ENCODE measurements at places on chromosomes 2 and 18.

DNA sequence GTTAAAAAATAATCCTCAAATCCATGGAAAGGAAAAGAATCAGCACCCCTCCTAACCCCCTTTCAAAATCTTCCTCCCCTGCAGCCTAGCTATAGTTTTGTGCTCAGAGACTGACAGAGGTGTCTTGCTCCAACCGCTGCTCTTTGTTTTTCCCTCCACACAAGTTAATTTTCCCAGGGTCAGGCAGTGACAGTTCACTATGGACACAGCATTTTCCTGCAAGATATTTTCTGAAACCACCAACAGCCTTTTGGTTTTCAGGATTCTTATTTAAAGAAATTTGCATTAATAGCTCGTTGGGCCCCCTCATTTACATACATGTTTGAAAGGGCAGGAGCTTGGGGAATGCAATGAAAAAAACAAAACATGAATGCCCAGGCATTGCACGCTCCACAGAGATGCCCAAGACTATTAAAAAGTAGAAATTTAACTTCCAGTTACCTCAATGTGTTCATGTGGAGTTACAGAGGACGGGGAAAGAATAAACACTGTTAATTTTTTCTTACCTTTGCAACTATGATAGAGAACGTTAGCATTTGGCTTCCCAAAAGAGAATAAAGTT lies 71.4 kb upstream of the CXCR4 start:
- DNase-seq: no peak

DNA sequence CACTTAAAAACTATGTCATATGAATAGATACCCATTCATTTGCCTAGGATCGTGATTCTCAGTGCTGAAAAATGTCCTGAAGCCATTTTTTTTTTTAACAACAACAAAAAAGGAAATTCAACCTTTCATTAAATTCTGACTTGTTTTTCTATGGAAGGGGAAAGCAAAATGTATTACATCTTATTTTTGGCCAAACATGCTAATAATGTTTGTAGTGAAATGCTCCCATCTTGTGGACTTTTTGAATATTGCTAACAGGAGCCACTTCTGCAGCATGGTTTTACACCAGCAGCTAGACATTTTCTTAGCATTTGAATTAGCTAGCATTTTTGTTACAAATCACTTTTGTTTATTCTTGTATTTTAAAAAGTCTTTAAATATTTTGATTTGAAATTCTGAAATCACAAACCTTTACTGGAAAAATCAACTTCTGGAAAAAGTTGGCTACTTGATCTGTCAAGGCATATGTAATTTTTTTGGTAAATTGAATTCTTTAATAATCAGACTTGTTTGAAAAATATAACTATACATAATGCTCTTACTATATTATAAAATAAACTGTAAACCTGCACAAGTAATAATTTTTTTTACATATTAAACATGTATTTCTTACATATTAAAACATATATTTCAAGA lies 75.8 kb downstream of the KIDINS220 start:
- no peak for DNase-seq

DNA sequence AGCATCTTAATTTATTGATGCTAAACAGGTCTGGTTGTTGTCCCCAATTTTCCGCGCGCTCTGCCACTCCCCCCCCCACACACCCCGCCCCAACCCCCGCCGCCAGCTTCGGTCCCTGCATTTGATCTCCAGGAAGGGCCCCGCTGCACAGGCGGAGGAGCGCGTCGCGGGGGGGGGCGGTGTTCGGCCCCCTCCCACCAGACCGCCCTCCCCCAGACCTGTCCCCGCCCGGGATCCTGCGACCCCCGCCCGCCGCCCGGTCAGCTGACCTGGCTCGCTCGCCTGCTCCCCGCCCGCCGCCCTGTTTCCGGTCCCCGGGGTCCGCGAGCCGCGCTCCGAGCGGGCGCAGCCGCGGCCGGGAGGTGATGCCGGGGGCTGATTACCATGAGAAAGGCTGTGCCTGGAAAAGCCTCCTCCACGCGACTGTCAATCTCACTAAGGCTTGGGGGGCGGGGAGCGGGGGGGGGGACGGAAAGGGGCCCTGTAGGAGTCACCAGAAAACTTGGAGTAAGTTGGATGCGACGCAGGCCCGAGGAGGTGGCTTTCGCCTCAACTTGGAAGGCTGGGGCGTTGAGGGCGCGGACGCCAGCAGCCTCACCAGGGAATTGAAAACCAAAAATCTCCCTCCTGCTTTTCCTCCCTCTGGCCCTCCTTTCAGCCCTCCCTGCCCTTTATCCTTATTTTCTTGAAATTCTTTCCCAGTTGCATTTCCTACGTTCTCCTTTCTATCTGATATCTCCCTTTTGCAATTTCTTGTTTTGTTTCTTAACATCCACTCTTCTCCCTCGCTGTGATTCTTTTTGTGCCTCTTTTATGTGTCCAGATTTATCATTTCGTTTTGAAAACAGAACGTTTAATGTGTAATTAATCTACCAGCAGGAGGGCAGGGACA lies 4.4 kb upstream of the ZEB2 start:
- DNase-seq: peak; percentile 91

GRCh38 chr2:232522623-232523401 lies 2.6 kb downstream of the PRSS56 start:
- DNase-seq: no peak

GRCh38 chr2:45269149-45269793 lies 260.0 kb upstream of the SIX2 start:
- DNase-seq: no peak

- peak; percentile 78 for DNase-seq
Observed at GRCh38 chr2:217953531-217953932, 49.3 kb downstream of the TNS1 start.

GRCh38 chr2:139518321-139518720 lies 738.1 kb upstream of the NXPH2 start:
- no peak for DNase-seq

- peak; percentile 12 for DNase-seq
Observed at GRCh38 chr2:128413718-128414341, 95.2 kb upstream of the HS6ST1 start.

DNA sequence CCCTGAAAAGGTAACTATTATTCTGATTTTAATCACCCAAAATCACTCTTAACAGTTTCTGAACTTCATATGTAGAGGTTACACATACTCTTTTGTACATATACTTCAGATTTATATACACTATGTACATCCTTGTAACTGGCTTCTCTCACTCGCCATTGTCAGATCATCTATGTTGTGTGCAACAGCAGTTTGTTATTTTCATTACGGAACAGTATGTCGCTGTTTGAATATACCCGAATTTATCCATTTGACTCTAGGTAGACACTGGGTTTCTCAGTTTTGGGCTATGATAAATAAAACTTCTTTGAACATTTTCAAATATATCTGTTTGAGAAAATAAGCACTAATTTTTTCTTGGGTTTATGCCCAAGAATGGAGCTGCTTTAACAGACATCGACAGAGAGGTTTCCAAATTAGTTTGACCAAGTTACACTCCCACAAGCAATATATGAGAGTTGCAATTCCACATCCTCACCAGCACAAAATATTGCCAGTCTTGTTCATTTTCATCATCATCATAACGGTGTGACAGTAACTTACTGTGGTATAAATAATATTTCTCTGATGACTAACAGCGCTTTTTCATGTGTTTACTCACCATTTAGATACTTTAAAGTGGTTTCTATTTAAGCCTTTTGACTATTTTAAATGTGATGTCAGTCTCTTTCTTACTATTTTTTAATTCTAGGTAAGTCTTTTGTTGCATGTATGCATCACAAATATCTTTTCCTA lies 80.9 kb downstream of the SMC6 start:
- DNase-seq: no peak

- peak; percentile 86 for DNase-seq
Observed at GRCh38 chr18:32469691-32470459, 807 bp downstream of the GAREM1 start.

DNA sequence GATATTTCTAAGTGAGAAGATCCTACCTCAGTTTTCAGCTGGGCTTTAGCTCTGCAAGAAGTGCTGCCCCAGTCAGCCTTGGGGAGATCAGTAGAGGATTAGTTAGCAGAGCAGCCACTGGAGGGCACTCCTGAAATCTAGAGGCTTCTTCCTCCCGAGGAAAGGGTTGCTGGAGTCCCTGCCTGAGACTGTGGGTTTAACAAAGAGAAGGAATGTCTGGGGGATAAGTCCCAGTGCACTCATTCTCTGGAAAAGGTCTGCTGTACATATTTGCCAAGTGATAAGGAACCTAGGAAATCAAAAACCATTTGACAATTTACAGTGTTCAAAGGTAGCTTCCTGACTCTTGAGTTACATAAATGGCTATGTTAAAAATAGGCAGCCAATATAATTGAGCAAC lies 207.2 kb downstream of the SLC8A1 start:
- DNase-seq: peak; percentile 79

GRCh38 chr2:205407984-205408383 lies 274.3 kb upstream of the NRP2 start:
- DNase-seq: no peak

DNA sequence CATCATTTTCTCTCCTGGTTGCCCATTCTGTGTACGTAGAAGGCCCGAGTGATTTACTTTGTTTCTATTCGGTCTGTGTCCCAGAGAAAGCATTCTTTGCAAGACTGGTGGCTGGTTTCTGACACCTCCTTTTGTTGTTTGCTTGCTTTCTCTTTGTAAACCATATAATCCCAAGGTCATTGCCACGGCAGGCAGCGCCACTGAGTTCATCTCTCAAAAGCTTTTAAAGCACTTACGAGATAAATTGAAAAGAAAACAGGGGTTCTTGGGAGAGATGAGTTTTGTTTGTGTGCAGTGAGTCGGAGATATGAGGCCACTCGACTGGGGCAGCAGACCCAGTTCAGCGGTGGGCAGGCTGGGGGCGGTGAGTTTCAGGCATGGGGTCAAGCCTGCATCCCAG lies 137.6 kb downstream of the NCK2 start:
- DNase-seq: no peak

DNA sequence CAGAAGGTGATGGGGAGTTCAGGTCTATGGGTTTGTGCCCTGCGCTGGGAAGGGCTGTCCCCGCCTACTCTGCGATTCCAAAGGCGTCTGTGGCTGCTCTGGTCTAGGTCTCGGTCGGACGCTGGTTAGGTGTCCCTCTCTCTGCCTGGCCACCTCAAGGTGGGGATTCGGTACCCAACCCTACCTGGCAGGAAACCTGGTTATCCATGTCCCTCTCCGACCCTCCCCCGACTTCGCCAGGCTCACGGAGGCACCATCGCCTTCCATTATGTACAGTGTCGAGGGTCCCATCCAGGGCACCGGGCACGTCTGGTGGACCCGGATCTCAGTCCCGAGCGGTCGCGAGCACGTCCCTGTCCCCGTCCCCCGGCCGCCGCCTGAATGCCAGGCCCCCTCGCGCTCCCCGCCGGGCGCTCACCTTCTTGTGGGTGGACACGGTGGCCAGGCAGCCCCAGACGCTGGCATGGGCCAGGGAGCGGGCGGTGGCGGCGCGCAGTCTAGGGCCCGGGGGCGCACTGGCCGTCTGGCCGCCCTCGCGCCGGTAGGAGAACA lies 628 bp downstream of the CREG2 start:
- DNase-seq: no peak

DNA sequence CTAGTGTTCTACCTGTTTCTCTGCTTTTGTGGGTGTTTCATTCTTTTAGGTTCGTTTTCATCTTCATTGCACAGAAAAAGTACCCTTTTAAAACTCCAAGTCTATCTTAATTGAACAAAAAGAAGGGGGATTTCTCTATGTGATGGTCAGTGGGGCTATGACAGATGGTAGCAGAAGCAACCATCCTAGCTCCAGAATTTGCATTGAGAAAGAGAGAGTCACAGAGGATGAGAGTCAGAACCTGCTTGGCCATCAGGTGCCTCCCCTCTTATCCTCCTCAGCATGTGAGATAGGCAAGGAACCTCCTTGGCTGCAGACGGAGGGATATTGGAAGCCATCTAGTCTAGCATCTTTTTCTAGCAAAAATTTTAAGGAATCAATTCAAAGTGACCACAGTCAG lies 398.0 kb upstream of the DCC start:
- no peak for DNase-seq

DNA sequence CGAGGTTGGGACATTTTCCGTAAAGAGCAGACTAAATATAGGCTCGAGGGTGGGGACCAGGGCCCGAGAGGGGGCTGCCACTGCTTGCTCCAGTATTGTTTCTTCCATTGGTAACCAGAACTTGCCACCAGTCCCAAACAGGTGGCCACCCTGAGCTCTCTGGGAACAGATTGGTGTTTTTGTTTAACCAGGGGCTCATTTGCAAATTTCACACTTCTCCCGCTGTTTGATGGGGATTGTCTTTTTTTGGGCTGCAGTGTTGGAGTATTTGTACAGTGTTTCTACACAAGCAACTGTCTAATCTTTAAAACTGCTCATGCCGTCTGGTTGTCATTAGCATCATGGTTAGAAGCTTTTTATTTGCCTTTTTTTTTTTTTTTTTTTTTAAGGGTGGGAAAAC lies 8.5 kb downstream of the AGAP1 start:
- peak; percentile 13 for DNase-seq

- no peak for DNase-seq
Observed at GRCh38 chr18:49815927-49816326, 2.6 kb upstream of the ACAA2 start.

- no peak for DNase-seq
Observed at GRCh38 chr18:76616373-76616772, 121.3 kb upstream of the ZNF516 start.

DNA sequence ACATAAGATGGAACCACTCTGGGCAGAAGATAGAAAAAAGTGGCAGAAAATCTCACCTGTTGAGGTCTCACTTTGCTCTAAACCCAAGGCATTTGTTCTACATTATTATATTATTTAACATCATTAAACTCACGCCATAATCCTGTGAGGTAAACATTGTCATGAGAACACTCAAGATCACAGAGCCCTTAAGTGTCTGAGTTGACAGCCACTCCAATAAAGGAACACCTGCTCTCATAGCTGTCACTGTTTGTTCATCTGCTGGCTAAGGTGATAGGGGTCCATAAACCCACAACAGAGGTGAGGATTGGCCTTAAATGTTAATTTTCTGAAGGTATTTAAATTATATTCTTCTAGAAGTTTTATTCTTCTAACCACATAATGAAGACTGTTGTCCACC lies 439.7 kb downstream of the RIT2 start:
- DNase-seq: no peak

- no peak for DNase-seq
Observed at GRCh38 chr2:160423126-160423525, 70.5 kb downstream of the RBMS1 start.

DNA sequence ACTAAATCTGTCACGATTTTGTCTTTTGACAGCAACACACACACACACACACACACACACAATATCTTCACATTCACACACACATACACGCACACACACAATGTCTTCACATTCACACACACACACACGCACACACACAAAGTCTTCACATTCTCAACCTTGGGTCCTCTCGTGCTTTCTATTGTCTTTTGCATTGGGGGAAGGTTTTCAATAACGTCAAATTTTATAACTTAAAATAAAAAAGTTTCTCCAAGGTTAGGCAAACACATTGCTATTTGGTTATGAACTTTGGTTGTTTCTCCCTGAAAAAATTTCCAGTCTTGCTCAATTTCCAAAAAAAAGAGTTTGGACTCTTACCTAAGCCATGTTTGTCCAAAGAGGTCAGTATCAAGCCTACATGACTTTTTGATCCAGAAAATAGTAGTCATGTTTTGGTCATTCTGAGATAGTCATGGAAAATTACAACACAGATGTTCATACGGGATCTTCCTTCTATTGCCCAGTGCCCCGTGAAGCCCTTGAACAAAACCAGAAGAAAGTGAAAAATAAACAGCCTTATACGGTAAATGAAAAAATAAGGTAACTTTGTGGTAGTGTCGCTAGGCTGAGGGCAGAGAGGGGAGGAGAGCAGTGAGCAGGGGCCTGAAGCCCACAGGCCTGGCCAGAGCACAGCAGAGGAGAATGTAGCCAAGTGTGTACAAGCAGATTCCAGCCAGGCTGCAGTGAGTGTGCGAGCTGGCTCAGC lies 542.8 kb upstream of the ID2 start:
- DNase-seq: no peak
